ENCODE measurements at places on chromosomes 1 and 21. TPM values are rescaled to one million over a fixed set of nuclear protein-coding genes. Genes with fewer than 3 reads are reported as not detected.

GRCh38 chr1:26237230-26237966, 3.4 kb downstream of the CEP85 start:
- no peak for DNase-seq

DNA sequence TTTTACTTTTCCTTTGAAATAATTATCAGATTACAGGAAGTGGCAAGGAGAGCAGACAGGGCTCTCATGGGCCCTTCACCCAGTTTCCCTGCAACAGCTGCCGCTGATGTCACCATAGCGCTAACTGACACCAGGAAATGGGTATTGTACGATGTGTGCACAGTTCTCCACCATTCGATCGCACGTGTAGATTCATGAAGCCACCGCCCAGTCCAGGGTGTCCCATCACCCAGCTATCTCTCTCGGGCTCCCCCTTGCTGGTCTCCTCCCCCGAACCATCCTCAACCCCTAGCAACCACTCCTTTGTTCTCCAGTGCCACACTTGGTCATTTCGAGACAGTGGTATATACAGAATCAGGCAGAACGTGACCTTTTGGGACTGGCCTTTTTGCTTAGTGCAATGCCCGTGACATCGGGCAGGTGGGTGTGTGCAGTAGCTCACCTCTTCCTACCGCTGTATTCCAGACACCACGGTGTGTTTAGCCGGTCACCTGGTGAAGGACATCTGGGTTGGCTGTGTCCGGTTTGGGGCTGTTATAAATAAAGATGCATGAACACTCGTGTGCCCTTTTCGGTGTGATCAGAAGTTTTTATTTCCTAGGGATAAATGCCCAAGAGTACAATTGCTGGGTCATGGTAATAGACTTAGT, 118.4 kb downstream of the CRYAA start:
- no peak for DNase-seq

The HES3 gene
- not detected for total RNA-seq

- no peak for DNase-seq
These were observed 56.2 kb upstream of the EPS8L3 start for GRCh38 chr1:109819906-109820305.

The CBR3 gene
- 14.1 TPM for total RNA-seq

DNA sequence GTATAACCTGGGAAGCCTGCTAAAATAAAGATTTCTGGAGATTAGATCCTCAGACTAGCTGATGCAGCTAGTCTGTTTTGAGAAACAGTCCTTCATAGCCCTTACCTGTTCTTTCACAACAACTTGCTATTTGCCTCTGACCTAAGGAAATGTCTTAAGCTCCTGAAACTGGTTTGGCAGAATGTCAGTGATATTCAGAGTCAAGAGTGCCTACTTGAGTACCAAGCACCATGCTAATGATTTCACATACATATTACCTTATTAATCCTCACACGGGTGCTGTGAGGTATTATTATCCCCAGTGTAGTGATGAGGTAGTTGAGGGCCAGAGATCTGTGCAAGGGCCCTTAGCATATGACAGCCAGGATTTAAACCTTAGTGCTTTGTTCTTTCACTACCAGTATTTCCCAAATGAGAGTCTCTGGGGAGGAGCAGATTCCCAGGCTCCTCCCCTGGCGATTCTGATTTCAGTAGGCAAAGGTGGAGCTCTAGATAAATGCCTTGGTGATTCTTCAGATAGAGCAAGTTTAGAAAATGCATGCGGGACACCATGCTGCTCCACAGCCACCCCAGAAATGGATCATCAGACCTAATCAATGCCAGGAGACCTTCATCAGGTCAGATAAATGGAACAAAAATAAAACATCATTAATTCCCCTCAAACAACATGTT, 47.4 kb upstream of the WNT2B start:
- no peak for DNase-seq

The CD2 gene
- total RNA-seq = 0.65 TPM

The KIF26B gene
- 0.13 TPM for total RNA-seq

The PGLYRP4 gene
- not detected for total RNA-seq

DNA sequence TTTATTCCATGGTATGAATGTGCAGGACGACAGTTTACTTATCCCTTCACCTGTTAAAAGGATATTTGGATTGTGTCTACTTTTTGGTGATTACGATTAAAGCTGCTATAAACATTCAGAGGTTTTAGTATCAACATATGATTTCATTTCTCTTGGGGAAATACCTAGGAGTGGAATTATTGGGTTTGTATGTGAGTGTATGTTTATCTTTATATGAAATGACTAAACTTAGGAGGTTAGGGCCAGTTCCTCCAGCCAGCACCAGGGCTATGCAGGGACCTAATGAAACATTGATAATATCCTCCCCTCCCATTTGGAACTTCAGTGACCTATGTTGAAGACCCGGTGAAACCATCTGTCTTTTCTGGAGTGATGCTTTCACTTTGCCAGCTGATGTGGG, 13.8 kb downstream of the TMEM51 start:
- no peak for DNase-seq

- no peak for DNase-seq
These were observed 8.9 kb downstream of the MFAP2 start for GRCh38 chr1:16971341-16972188.

The LCE2A gene
- not detected for total RNA-seq

- DNase-seq = no peak
These were observed 135.4 kb upstream of the C8B start for GRCh38 chr1:57101209-57101608.

GRCh38 chr1:36735436-36735835, 252.7 kb upstream of the CSF3R start:
- DNase-seq = no peak

The S100B gene
- total RNA-seq = 16.0 TPM

The ELAPOR1 gene
- total RNA-seq = 0.34 TPM

DNA sequence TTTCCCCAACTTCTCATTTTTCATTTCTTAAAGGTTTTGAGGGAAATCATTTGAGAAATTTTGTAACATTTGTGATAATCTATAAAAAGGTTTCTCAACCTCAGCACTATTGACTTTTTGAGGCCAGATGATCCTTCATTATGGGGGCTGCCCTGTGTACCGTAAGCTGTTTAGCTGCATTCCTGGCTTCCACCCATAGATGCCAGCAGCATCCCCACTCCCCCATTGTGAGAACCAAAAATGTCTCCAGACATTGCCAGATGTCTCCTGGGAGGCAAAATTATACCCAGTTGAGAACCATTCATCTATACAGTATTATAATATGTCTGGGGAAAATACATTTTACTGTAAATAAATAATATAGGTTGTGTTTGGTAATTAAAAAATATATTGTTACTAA, 146.0 kb downstream of the PBX1 start:
- DNase-seq = no peak

The DDR2 gene
- total RNA-seq = 143 TPM

DNA sequence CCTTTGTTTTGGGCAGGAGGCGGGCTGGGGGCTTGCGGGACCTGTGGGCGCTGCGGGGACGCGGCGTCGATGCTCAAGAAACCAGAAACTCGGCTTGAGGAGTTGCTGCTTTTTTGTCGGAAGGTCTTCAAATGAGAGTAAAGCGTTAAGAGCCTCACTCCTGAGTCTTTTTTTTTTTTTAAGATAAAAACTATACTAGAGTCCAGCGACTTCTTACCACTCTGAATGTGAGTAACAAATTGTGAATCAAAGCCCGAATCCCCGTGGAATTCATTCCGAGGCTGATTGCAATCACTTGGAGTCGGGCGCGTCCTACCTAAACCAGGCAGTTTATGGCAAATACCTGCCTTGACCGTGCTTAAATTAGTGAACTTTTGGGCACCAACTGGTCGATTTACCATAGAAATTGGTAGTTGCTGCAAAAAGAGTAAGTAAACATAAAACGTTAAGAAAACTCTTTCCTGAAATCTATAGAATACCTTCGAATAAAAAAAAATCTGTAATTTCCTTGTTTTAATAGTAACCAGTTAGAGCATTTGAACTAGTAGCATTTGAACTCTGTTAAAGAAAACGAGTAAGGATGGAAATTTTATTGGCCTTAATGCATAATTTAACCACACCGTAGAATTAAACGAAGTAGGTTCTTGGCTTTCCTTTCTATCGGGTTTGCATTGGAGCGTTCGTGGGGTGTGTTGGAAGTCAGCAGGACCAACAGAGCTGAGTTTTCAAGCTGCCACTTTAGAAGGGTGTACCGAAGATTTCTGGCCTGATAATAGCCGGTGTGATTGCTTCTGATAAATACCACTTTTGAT, 769 bp downstream of the GPSM2 start:
- DNase-seq = peak; percentile 87
